ENCODE measurements at places on chromosomes 7 and 10.

GRCh38 chr10:123912871-123913270 is 21.3 kb upstream of the CPXM2 start:
- DNase-seq = no peak

- peak; percentile 57 for DNase-seq
These were observed 432.2 kb downstream of the DPP6 start for GRCh38 chr7:154484406-154484805.

GRCh38 chr10:78765726-78766335 is 302.9 kb upstream of the ZMIZ1 start:
- DNase-seq = no peak

GRCh38 chr10:132551093-132551807 is 13.7 kb downstream of the INPP5A start:
- no peak for DNase-seq

DNA sequence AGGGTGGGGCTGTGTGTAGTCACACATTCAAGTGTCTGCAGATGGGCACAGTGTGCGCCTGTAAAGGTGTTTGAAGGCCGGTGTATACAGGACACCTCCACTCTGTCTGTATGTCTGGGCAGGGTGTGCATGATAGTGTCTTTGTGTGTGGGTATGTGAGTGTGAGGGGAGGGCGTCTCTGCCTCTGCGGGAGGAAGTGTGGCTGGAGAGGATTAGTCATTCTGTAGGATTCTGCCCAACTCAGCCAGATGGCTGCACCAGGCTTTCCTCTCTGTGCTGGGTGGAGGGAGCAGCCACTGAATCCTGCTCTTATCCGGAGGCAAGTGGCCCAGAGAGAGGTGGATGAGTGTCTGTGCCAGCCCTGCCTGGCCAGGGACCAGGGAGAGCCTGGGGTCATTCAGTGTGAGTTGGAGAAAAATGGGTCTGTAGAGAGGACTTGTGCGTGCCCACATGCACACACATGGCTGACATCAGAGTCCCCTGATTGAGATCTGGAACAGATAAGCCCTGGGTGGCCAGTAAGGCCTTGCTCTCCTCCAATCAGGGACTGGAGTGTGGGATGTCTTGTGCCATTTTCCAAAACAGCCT is 1.7 kb downstream of the SFXN3 start:
- peak; percentile 63 for DNase-seq

- no peak for DNase-seq
These were observed 3.0 kb downstream of the RET start for GRCh38 chr10:43079856-43080255.

DNA sequence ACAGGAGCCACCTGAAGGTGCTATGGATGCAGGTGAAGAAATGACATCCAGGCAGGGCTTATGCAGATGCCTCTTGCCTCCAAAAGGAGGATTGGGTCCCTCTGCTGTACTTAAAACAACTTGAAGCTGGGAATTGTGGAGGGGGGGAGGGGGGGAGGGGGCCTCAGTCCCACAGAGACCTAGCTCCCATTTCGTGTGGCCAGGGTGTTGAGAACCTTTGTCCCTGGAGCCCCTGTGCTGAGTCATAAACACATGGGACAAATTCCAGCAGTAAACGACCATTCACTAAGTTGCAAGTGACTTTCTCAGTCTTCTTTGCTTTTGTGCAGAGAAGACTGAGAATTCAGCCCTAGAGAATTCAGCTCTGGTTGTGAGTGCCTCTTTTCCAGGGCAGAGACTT is 96.5 kb upstream of the PODXL start:
- DNase-seq = no peak

GRCh38 chr10:103850572-103850895 is 4.8 kb downstream of the SH3PXD2A start:
- no peak for DNase-seq

- no peak for DNase-seq
These were observed 9.3 kb downstream of the ZNF316 start for GRCh38 chr7:6646465-6646864.

DNA sequence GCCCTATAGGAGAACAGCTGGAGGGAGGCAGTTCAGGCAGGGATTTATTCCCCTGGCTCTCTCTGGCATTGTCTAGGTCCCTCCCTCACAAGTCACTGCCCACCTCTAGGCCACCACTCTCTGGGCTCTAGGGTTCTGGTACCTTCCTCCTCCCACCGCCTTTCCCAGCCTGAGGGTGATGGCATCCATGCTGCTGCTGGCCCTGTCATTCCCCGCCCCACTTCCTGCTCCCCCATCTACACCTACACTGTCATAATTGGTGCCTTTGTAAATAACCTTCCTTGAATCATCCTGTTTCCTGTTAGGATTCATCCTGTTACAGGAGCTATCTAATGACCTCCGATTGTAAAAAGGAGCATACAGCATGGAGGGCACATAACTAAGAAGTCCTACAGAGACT is 303.3 kb upstream of the COBL start:
- DNase-seq = no peak

DNA sequence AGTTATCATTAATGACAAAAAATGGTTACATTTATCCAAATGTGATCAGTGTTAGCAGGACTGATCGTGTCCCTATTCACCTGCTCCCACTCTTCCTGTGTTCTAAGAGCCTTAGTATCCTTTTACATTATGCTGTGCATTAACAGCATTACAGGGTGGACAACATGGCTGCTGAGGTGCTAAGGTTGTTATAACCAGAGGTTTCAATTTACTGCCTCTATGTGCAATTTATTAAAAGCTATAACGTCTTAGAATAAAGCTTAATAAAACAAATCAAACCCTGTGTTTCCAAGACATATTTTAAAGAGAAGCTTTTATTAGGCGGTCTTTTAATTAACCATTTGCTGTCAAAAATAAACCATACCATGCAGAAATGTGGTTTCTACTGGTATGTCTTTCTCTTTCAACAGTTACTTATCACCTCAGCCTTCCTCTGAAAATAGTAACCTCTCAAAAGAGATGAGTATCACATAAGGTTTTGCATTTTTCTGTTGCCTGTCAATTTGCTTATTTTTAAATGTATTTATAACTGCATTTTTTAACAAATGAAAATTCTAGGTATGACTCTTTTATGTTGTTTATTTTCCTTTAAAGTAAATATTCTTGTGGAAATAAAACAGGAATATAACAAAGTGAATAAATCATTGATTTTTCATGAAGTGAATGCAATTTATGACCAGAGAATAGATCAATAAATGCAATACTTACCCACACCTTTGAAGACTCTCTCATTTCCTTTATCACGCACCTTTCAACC is 849.8 kb upstream of the SORCS1 start:
- DNase-seq = no peak

Data from D341Med (cell line).